Hypothalamus (tissue), 51 donors: ENCODE measurements at places on chromosomes 5 and 9.

GRCh38 chr9:134570151-134570621 lies 71.4 kb upstream of the COL5A1 start:
- DNase-seq, result no peak

DNA sequence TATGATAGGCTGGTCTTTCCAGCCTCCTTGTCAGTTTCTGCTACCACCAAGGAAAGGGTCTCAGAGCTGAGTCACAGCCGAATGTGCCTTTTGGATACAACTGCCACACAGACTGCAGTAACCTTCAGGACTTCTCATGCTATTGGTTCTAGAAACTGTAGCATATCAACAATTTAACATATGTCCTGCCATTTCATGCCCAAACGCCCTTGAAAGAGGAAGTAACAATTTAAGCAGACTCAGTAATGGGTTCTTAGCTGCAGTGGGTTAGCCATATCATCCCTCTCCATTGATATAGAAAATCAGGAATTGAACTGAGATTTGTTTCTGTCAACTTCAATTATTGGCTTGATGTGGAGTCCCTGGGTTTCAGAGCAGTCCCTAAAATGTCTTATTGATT lies 4.1 kb upstream of the CLK4 start:
- DNase-seq, result no peak

GRCh38 chr9:112193572-112194288 lies 18.6 kb upstream of the SUSD1 start:
- no peak for DNase-seq

GRCh38 chr9:136978073-136978864 lies 965 bp downstream of the PTGDS start:
- DNase-seq, result peak; percentile 68

DNA sequence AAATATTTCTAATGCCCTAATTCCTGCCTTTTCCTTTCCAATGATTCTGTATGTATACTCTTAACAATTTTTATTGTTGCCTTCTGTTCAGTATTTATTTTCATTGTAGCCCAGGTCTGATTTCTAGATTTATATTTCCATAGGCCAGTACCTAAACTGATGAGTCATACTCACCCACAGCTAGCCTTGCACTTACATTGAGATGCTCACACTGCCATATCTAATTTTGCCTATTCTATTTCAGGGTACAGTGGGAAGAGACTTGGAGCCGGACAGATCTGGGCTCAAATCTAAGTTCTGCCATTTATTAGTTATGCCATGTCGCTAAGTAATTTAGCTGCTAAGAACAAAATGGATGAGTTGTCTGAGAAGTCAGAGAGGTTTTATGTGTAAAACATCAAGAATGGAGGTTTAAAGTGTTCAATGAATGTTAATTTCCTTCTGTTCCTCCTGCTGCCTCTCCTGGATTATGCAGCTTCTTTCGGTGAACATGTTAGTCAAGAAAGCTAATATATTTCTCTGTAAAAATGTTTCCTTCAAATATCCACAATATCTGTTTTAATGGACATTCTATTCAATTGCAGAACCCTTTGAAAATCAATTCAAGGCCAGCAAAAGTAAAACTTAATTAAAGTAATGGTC lies 62.3 kb upstream of the CDK5RAP2 start:
- no peak for DNase-seq

- no peak for DNase-seq
Observed at GRCh38 chr9:134656334-134657006, 14.9 kb downstream of the COL5A1 start.

- no peak for DNase-seq
Observed at GRCh38 chr9:131217331-131218031, 58.8 kb downstream of the FAM78A start.

DNA sequence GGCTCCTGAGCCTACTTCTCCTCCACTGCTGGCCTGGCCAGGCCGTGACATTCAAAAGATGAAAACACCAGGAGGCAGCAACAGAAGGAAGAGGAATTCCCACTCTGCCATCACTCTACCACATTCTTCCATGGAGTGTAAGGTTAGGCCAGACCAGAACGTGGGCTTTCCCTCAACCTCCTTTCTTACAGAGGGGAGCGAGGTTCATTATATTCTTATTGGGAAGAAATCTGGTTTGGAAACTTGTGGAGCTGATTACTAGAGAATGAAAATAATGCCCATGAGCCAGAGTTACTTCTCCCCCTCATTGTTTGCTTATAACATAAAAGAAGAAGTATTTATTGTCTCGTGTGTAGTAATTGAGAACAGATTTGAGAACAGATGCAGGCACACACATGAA lies 136.3 kb upstream of the BASP1 start:
- no peak for DNase-seq

- DNase-seq, result no peak
Observed at GRCh38 chr5:56739990-56740389, 75.4 kb upstream of the MAP3K1 start.

DNA sequence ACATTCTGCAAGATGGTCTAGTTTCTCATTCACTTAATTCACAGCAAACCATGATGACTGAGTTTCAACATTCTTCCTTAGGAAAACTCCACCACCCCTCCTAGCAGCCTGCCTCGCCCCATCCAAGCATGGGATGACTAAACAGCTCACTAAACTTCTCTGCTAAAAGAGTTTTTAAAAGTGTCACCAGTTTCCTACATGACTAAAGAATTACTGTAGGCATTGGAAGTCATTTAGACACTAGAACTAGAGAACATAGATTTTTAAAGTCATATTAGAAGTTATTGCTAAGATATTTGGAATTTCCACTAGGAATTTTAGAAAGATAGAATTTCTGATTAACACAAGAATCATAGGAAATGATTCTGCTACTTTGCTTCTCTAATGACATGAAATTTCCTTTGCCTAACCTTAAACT lies 5.5 kb upstream of the ESM1 start:
- DNase-seq, result no peak

DNA sequence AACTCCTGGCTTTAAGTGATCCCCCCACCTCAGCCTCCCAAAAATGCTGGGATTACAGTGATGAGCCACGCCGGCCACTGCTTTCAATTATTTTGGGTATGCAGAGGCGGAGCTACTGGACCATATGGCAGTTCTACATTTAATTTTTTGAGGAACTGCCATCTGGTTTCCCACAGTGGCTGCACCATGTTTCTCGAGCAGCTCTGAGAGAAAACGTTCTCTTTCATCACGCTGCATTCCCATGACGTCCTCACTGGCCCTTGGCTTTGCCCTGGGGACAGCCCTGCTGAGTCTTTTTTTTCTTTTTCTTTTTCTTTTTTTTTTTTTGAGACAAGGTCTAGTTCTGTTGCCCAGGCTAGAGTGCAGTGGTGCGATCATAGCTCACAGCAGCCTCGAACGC lies 35.5 kb upstream of the GRHPR start:
- no peak for DNase-seq

DNA sequence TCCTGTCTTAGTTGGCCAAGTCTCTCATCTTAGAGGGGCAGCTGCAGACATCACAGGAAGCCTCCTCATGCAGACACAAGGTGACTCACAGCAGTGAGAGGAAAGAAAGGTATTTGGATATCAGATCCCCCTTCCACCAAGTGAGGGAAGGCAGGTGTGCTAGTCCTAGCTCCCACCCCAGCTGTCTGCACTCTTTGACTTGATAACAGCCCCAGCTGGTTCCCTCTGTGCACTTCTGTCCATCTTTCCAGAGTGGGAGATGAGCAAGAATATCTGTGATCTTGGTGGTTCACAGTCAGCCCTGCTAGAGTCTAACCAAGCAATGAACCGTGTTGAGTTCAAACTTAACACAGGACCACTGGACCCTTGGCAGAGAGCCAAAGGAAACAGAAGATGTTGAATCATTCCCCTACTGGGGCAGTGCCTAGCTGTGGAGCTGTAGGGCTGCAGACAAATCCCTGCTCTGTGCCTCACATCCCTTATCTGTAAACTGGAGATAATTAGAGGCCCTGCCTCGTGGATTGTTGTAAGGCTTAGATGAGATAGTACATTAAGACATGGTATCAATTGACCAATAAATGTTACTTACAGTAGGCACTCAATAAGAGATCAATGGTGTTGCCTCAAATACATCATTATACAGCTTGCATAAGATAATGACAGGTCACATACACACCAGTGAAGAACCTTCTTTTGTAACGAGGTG lies 39.1 kb downstream of the SH3RF2 start:
- no peak for DNase-seq

DNA sequence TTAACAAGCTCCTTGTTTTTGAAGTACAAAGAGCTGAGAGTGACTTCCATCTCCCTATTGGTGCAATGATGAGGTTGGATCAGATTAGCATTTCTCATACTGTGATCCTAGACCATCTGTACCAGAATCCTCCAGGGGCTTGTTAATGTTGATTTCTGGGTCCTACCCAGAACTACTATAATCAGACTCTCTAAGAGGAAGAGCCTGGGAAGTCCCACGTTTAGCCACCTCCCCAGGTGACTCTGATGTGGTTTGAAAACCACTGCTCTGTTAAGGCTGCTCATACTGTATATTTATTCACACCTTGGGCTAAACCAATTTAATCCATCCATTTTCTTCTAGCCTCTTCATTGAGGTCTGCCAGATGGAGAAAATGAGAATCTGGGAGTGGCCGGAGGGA lies 49.6 kb upstream of the SMIM32 start:
- DNase-seq, result no peak

DNA sequence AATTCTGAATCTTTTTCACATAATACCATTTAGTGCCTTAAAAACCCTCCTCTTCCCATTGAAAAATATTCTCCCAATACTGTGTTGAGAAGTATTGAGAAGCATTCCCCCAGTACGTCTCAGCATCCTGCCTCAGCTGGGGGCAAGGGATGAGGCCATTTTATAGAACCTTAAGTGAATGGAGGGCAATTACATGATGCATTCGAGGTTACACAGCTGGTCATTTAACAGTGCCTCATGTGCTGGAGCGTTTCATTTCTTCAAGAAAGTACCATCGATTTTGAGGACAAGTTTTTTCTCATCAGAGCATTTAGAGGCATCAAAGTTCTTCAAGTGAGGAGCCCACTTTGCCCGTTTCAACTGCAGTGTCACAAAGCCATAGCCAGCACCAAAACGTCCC lies 135.6 kb downstream of the DOCK2 start:
- no peak for DNase-seq

DNA sequence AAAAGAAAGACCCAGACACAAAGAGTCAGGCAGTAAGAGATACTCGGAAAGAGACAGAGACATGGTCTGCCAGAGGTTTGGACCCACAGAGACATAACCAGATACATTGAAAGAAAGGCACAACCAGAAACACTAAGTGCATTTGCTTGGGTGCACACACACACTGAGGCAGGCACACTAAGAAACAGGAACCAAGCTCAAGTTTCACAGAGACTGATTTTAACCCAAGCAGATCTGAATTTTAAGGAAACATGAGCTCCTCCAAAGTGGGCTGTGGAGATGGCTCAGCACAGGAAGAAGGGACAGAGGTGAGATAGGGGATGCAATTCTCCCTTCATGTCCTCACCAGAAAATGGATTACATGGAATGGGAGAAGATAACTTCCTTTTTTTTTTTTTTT lies 9.5 kb downstream of the AQP3 start:
- no peak for DNase-seq

DNA sequence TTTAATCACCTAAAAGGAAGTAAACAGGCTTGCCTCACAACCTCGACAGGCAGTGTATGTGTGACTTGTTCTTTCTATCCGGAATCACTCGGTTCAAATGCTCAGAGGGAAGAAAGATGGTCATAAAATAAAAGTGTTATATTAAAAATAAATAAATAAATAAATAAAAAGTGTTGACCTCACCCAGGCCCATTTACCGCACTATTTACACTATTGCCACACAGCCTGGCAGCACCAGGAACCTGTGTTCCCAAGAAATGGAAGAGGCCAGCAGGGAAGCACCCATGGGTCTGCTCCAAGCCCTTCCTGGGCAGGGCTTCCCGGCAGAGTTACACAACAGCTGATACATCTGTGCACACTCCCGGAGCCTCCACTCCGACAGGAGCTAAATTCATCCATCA lies 127.9 kb downstream of the EFNA5 start:
- DNase-seq, result no peak

GRCh38 chr9:90307167-90307833 lies 335.3 kb downstream of the DIRAS2 start:
- no peak for DNase-seq

GRCh38 chr5:36054647-36055046 lies 12.0 kb downstream of the UGT3A2 start:
- no peak for DNase-seq

GRCh38 chr5:164650427-164650826 lies 1145.0 kb downstream of the MAT2B start:
- no peak for DNase-seq

GRCh38 chr5:20470997-20471396 lies 483.0 kb upstream of the CDH18 start:
- DNase-seq, result no peak

- DNase-seq, result no peak
Observed at GRCh38 chr9:1653282-1653681, 361.9 kb upstream of the SMARCA2 start.

GRCh38 chr5:61055434-61056006 lies 106.7 kb downstream of the SMIM15 start:
- no peak for DNase-seq

DNA sequence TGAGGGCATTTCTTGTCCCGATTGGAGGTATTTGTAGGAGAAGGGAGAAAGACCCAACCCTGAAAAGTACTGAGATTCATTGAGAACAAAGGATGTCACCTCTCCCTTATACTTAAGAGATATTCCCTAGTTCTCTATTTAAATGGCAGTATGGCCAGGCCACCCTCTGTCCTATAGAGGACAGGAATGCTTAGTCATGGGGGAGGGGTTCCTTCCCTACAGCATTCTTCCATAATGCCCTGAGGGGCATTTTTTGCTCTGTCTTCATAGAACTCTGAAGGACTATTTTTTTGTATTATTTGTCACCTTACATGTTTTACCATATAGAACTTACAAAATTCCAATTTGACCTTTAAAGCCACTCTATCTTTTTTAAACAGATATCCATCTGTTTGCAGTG lies 176.3 kb downstream of the TMEM161B start:
- no peak for DNase-seq

- DNase-seq, result peak; percentile 45
Observed at GRCh38 chr9:128286440-128286839, 10.4 kb downstream of the SWI5 start.

- no peak for DNase-seq
Observed at GRCh38 chr9:4979239-4979638, 5.8 kb upstream of the JAK2 start.

DNA sequence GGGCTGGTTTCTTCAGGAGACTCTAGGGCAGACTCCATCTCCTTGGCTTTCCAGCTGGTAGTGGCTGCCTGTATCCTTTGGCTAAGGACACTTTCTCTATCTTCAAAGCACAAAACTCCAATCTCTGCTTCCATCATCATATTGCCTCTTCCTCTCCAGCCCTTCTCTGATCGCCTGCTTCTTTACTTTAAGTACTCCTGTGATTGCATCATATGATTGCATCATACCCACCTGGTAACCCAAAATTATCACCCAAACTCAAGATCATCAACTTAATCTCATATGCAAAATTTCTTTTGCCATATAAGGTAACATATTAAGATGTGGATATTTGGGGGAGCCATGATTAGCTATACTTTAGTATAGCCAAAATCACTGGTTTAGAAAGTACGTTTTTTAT lies 1092.6 kb upstream of the CDH6 start:
- no peak for DNase-seq

GRCh38 chr9:112789891-112790774 lies 39.6 kb downstream of the SNX30 start:
- DNase-seq, result no peak
